Purkinje cell (primary cell): ENCODE measurements at places on chromosomes 7 and 10. TPM values are rescaled to one million over a fixed set of nuclear protein-coding genes. Genes with fewer than 3 reads are reported as not detected.

PIK3CG gene
- polyA plus RNA-seq = not detected in 2 replicates

CASP7 gene
- 0.10 and 1.7 TPM in 2 replicates for polyA plus RNA-seq

TET1 gene
- polyA plus RNA-seq = 1.8 and 2.1 TPM in 2 replicates

FAM24B gene
- 28.0 and 36.0 TPM in 2 replicates for polyA plus RNA-seq

DPYSL4 gene
- polyA plus RNA-seq = 2.8 and 3.8 TPM in 2 replicates

EIF5AL1 gene
- 0.89 and 0.92 TPM in 2 replicates for polyA plus RNA-seq

LGI1 gene
- polyA plus RNA-seq = 7.6 and 30.6 TPM in 2 replicates

PNLIPRP3 gene
- polyA plus RNA-seq = not detected in 2 replicates

CARD11 gene
- polyA plus RNA-seq = not detected in 2 replicates

PLEKHS1 gene
- not detected in 2 replicates for polyA plus RNA-seq
